ENCODE measurements at places on chromosomes 11 and 22.

- DNase-seq: no peak
Measured at GRCh38 chr11:44090539-44090938, 4.9 kb upstream of the EXT2 start.

DNA sequence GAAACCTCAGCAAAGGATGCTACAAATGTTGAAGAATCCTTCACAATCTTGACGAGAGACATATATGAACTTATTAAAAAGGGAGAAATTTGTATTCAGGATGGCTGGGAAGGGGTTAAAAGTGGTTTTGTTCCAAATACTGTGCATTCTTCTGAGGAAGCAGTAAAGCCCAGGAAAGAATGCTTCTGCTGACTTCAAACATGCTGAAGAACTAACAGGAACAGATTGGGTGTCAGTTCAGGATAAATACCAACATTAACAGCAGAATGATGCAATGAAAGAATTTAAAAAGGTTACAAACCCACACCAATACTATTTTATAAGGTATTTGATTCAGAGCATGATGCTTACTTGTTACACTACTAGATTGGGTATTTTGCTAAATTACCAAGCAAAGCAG lies 33.9 kb downstream of the RAB39A start:
- no peak for DNase-seq

DNA sequence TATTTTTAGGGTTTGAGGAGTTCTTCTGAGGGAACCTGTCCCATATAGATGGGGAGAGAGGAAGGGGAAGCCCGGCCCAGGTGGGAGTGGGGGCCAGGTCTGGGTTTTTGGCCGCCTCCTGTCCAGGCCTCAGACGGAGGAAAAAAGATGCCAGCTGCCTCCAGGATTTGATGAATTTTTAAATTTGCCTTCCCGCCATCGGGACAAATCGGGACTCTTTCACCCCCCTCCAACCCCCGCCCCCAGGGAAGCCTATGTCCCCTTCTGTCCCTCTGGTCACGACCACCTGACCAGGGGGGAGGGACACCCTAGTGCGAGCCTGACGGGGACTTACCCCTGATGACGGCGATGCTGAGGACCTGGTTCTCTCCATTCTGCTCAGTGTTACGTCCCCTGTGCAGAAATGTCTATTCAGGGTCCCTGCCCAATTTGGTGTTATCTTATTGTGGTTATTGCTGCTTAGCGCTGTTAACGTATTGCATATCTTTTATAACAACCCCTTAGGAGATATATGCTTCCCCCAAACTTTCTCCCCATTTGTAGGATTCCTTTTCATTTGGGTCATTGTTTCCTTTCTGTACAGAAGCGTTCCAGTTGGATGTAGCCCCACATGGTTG lies 115.9 kb upstream of the GRK3 start:
- DNase-seq: no peak

- no peak for DNase-seq
Measured at GRCh38 chr22:50548040-50548920, 2.6 kb downstream of the KLHDC7B start.

- no peak for DNase-seq
Measured at GRCh38 chr11:5891216-5891800, 1.7 kb upstream of the OR52E5 start.

GRCh38 chr11:65915821-65916251 lies 3.0 kb downstream of the C11orf68 start:
- peak; percentile 31 for DNase-seq

DNA sequence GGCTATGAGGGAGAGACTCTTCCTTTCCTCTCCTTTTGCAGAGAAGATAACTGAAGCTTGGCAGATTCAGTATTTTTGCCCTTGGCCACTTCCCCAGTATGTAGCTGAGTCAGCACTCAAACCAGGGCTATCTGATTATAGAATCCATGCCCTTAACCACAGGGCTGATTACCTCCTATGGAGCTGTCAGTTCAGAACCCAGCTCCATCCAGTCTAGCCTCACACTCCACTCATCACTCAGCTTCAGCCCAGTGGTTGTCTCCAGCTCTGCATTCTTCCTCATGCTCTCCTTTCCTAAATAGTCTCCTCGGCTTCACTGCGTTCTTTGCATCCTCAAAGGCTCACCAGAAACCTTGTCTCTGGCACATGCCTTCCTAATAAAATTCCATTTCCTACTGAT lies 151.6 kb upstream of the BLID start:
- no peak for DNase-seq

- no peak for DNase-seq
Measured at GRCh38 chr22:39994041-39994565, 651 bp upstream of the FAM83F start.

DNA sequence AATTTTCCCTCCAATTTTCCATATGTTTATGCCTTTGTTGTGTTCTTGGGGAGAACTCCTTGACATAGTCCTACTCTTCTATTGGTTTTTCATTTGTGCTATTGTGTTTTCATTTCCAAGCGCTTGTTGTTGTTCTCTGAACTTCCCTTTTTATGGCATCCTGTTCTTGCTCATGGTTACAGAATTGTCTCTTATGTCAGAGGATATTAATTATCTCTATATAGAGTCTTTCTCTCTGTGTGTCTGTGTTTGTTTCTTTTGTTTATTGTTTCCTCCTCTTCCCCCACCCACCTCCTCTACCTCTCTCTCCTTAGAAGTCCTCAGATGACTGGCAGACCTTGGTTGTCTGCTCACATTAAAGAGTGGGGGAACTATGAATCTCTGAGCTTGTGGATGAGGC lies 69.9 kb downstream of the HORMAD2 start:
- DNase-seq: no peak

- DNase-seq: peak; percentile 36
Measured at GRCh38 chr22:36730176-36730858, 26.8 kb upstream of the CACNG2 start.

DNA sequence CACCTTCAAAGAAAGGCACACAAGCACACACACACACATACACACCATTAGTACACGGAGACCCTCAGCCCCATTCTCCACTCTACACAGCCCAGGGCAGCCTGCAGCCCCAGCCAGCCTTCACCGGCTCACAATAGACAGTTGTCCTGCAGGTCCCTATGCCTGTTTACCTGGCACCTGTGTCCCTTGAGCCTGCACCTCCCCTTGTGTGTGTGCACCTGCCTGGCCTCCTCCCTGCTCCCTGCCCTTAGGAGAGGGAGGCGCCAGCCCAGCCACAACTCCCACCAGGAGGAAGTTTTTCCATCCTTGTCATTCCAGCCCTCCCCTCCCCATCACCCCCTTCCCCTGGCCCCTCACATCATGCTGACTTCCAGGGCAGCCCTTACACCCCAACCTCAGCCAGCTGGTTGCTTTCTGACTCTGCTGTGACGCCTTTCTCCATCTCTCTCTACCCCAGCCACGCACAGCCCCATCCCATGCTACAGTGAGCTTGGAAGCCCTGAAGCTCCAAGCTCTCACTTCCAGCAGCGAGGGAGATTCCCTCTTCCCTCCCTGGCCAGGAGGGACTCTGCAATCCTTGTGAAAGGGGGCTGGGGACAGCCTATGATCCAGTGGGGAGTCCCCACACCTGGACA lies 4.4 kb downstream of the AHNAK start:
- DNase-seq: peak; percentile 65

DNA sequence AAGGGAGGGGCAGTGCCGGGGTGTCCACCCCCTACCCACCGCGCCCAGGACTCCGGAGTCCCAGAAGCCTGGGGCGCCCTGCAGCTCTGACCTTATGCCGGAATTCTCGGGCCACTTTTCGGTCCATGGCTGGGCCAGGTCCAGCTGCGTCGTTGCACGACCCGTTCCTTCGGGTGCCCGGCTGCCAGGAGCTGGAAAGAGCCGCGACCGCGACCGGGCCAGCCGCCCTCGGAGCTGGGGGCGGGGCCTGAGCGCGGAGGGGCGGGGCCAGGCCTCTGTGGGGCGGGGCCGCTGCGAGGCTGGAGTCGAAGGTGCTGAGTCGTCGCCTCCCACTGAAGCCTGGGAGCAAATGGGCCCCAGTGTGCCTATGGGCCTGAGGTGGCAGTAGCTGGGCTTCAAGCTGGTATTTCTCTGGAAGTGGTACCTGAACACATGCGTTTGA lies at the start of gene USH1C:
Gene USH1C, minus strand, starts transcription at position 236 of the 442 bp plus-strand sequence. Its CDS starts 109 bp downstream, at position 127.
- peak; percentile 92 for DNase-seq

GRCh38 chr22:22984967-22985366 lies 85.4 kb upstream of the GNAZ start:
- no peak for DNase-seq

DNA sequence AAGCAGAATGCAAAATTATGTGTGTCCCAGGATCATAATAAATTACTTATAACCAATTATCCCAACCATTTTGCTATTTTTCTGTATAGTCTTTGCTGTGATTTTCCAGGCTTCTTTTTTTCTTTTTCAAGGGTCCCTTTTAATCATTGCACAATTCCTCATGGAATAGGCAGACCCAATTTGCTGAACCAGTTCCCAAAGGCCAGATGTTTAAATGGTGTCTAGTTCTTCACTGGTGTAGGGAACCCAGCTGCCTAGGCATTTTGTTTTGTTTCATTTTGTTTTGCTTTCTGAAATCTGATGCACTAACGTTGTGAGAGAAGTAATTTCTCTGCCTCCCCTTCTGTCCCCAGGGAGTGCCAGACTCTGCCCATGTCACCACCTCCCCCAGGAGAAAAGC lies 60.4 kb downstream of the CHST1 start:
- no peak for DNase-seq

GRCh38 chr22:46303347-46303965 lies 6.8 kb downstream of the GTSE1 start:
- DNase-seq: no peak

DNA sequence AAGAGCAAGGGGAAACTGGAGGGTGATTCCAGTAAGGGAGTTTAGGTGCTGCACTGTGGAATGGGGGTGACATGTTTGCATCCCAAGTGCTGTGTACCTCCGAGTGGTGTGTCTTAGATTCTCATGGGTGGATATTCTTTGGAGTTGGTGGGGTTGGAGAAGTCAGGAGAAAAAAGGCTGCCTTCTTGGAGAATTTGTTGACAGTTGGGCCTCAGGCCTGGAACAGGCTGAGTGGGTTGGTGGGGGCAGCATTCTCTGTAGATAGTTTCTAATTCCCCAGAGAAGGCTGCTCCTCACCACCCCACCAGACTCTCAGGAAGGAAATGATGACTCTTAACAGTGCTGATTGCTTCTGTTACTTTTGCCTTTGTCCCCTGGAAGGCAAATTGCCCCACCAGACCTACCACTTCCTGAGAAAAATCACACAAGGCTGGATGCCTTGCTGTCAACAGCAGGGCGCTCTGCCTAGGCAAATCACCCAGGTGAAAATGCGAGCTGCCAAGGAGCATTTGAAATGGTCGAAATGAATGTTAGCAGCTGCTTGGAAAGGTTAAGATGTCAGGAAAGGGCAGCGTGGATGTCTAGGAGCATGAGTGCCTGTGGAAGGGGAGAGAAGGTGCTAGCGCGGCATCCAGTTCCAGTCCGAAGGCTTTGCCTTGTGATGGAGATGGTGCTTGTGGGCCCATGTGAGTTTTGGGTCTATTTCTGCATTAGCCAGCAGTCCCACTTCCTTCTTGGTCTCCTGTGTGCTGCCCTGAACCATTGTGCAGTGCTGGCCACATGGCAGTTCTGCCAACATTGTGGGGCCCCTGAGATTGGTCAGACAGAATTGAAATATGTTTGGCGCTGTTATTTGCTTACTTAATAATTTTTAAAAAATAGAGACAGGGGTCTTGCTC lies 29.7 kb upstream of the SORL1-AS1 start:
- DNase-seq: no peak

DNA sequence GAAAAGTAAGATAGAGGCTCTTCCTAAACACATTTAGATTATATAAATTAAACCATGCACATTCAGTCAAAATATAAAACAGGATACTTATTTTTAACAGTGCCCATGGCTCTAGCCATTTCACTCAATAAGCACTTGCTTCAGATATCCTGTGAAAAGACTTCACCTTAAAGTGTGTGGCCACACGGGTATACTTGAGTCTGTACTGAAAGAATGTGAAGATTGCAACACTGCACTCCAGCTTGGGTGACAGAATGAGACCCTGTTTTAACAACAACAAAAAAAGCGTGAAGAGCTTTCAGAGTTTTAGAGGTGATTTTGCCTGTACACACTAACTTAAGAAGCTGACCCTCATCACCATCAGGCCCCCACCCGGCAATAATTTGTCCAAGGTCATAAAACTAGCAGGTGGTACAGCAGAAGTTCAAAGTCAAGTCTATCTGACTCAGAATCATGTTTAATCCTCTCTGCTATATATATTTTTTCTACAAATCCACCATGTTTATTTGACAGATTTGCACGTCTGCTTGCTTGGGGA lies 203.5 kb upstream of the GUCY1A2 start:
- no peak for DNase-seq

DNA sequence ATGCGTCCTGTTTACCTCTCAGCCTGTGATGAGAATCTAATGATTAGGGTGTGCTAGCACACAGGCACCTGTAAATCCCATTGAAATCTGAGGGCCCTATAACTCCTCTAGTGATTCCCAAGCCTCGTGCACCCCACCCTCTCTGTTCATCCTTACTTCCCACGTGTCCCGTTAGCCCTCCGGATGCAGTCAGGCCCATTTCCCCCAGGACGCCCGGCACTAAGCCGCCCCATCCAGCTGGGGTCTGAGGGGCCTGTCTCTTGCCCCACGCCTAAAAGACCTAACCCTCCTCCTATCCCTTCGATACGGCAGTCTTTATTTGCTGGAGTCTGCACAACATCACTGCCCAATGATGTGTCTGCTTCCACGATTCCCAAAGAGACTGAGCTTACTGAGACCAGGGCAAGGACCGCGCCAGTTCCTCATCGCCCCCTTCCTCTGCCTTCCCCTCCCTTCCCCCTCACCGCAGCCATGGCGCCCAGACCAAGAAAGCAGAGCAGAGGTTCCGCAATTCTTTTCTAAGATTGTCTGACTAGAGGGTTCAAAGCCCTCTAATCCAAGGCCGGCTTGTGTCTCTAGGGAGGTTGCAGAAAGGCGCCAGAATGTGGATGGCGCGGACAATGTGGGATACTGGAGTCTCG lies 1.1 kb upstream of the FADS2 start:
- DNase-seq: no peak

GRCh38 chr11:95922099-95922498 lies 1.8 kb downstream of the MTMR2 start:
- no peak for DNase-seq

- DNase-seq: no peak
Measured at GRCh38 chr22:47626428-47627390, 864.3 kb downstream of the TBC1D22A start.

DNA sequence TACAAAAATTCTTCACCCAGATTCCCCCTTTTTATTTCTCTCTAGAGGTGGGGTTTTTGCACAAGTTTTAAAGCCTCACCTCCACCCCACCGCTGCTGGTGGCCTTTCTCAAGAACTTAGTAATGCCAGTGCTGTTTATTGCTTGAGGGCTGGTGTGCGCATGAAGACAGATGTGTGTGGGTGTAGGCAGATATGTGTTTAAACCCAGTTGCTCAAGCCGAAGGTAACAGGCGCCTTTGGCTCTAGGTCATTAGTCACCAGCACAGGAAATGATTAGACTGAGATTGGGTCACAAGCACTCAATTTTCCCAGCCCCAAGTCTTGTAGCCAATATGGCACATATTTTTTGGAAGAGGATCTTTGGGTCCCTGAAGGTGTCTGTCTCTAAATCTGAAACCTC lies 2.7 kb upstream of the CLMP start:
- no peak for DNase-seq
